Activated B cell treated with CpG ODN at 0.5 μM for 24 hours (primary cell): ENCODE measurements at places on chromosomes 2 and 18. TPM values are rescaled to one million over a fixed set of nuclear protein-coding genes. Genes with fewer than 3 reads are reported as not detected.

DNA sequence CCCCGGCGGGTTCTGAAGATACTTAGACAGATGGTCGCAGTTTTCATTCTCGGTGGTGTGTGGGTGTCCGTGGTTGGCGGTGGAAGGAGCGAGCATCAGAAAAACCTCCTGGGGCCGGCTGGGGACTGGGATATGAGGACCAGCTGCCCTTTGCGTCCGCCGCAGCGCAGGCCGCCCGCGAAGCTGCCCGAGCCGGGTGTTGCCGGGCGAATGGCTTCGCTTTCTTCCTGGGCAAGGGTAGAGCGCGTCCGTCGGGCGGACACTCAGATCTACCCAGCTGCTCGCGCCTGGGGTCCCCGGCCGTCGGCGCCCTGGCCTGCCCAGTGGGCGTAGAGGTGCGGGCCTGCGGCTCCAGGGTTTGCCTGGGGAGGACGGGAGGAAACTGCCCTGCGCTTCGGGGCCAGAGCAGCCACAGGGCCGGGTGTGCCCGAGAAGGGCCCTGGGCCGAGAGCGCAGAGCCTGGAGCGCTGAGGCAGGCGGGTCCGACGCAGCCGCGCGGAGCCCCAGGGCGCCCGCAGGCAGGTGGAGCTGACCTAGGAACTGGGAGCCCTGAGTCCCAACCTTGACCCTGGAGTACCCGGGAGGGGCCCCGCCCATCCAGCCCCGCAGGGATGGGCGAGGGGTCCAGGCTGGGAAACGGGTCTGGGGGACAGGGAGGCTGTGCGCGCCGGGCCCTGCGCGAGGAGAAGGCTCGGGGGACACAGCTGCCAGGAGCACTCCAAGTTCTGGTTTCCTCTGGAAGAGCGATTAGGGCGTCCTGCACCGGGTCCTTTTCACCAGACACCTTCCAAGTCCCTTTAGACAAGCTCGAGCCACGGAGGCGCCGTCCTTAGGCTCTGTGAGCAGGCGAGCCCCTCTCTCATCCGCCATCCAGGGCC, 1.3 kb downstream of the TWIST2 start:
- no peak overlapping the region for H3K27ac ChIP-seq
- no peak for DNase-seq
- peaks cover 46% of the 10 kb centered on the region for H3K27me3 ChIP-seq
- no peaks in the 10 kb centered on the region for H3K4me1 ChIP-seq

Gene FAP
- total RNA-seq: not detected in 2 replicates

Gene CXCR2
- total RNA-seq: not detected in 2 replicates

DNA sequence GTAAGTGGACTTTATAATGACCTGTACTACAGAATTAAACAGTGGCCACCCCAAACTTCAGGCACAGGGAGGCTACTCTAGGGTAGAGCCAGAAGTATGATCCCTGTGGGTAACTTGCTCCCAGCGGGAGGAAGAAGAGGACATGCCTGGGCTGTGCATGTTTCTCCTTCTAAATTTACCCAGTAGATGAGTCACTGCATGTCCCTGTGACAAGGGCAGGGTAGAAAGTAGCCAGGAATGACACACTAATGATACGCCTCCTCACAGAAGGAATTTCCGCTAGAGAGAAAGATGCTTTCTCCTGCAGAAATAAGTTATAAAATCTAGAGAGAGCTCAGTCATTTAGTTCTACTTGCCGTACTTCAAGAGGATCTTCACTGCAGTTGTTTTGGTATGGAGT, 7.5 kb downstream of the ACYP2 start:
- H3K27ac ChIP-seq: no peak overlapping the region
- no peaks in the 10 kb centered on the region for H3K27me3 ChIP-seq
- no peaks in the 10 kb centered on the region for H3K4me1 ChIP-seq

DNA sequence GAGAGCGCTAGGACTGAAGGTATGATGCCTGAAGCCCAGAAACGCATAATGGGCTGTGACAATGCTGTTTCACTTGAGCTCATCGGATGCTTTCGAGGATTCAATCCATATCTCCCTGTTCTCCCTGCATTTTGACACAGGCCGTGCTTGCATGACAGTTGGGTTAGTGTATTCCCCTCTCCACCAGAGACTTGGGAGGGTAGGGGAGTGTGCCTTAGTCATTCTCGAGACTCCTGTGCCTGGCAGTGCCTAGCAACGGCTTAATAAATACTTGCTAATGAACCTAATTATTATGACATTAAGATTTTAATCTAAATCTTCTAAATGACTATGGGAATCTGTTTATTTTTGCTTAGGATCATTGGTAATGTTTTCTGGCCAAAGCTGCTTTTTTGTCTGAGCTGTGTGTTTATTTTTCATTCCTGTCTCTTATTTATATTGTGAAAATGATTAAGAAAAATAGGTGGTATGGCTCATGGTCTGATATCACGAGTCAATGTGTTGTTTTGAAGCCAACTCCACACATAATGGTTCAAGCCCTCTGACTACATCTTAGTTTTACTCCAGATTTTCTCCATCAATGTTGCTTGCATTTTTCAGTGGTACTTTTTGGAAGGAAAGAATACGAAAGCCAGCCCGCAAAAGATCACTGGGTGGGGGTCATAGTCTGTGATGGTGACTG, 61.3 kb downstream of the NEDD4L start:
- H3K27me3 ChIP-seq: no peaks in the 10 kb centered on the region
- no peak overlapping the region for H3K27ac ChIP-seq

DNA sequence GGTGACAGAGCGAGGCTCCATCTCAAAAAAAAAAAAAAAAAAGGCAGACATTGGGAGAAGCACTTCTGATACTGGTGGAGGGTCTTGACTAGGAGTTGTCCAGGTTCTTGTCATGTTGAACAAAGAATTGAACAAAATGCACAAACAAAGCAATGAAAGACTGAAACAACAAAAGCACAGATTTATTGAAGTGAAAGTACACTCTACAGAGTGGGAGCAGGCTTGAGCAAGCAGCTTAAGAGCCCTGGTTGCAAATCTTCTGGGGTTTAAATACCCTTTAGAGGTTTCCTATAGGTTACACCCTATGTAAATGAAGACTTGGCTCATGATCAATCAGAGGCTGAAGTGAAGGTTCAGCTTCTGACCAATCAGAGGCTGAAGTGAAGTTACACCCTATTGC, 6.4 kb upstream of the SS18 start:
- no peak for DNase-seq
- peaks cover 3% of the 10 kb centered on the region for H3K4me1 ChIP-seq
- H3K36me3 ChIP-seq: no peaks in the 10 kb centered on the region
- no peak overlapping the region for H3K4me3 ChIP-seq

Gene CROCC2
- total RNA-seq: not detected in 2 replicates

- no peak for DNase-seq
- H3K27ac ChIP-seq: no peak overlapping the region
- H3K36me3 ChIP-seq: no peaks in the 10 kb centered on the region
- H3K27me3 ChIP-seq: peaks cover 6% of the 10 kb centered on the region
- no peak overlapping the region for H3K4me3 ChIP-seq
Observed at GRCh38 chr2:160736148-160737028, 242.8 kb upstream of the RBMS1 start.

Gene ABCG8
- total RNA-seq: not detected in 2 replicates

Gene DNER
- not detected in 2 replicates for total RNA-seq

DNA sequence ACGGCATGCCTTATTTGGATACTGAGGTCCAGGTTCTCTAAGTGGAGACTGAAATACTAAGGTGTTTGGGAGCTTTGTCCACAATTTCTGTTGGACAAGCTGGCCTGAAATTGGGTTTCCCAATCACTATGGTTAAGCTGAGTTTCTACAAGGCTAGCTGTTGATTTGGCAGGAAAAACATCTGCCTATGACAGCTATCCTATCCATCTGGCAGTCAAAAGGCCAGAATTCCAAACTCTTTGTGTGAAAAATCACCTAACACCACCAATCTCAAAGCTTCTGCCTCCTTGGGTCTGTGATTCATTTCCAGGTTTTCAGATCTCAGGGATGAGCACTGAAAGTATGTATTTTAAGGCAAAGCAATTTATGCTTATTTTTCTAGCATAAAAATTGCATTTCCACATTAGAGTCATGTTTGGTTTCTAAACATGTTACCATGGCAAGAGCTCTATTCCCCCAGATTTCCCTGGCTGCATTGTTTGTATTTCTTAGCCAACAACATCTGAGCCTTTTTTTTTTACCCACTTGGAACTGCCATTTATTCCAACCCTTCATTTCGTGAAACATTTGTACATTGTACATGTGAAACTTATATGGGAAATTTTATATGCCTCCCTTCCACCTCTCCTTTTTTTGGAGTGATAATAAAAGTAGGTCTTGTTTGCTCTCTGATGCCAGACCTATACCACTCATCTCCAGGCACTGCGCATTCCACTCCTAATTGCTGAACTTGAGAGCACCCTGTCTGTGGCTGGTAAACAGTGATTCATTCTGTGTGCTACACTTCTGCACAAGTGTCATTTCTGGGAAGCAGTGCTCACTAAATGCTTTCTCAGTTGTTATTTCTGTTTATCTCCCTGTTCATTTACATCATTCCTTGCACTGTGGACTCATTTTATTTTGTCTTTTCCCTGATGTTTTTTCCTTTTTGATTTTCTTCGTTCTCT, 15.9 kb upstream of the CCDC85A start:
- no peaks in the 10 kb centered on the region for H3K36me3 ChIP-seq
- peaks cover 7% of the 10 kb centered on the region for H3K27me3 ChIP-seq
- H3K27ac ChIP-seq: no peak overlapping the region
- no peak for DNase-seq
- H3K4me1 ChIP-seq: no peaks in the 10 kb centered on the region
- no peak overlapping the region for H3K4me3 ChIP-seq

GRCh38 chr18:76443519-76444445, 51.3 kb downstream of the ZNF516 start:
- H3K36me3 ChIP-seq: peaks cover 21% of the 10 kb centered on the region
- DNase-seq: no peak
- H3K27me3 ChIP-seq: no peaks in the 10 kb centered on the region
- H3K27ac ChIP-seq: no peak overlapping the region

GRCh38 chr18:48739266-48740067, 200.6 kb downstream of the CTIF start:
- no peak overlapping the region for H3K27ac ChIP-seq
- DNase-seq: no peak

Gene CENPA
- total RNA-seq: 0.42 TPM in 2 replicates

Gene ZSWIM2
- total RNA-seq: not detected in 2 replicates

DNA sequence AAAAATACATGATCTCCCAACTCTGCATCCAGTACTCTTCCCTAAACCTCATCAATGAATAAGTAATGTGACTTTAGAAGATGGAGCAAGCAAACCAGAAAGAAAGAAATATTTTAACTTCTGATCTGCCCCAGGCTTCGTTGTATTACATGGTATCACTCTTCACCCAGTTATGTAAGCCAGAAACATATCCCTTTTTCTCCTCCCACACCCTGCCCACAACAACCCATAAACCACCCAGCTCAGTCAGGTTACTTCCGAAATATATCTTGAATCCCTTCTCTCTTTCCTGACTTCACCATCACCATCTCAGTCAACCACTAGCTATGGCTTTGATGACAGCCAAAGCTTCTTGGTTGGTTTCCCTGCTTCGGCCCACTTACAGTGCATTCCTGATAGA, 295.8 kb upstream of the PARD3B start:
- H3K4me1 ChIP-seq: no peaks in the 10 kb centered on the region
- H3K27me3 ChIP-seq: no peaks in the 10 kb centered on the region
- no peak for DNase-seq
- no peaks in the 10 kb centered on the region for H3K36me3 ChIP-seq

GRCh38 chr2:132620115-132620514, 49.9 kb downstream of the LYPD1 start:
- no peaks in the 10 kb centered on the region for H3K27me3 ChIP-seq
- no peaks in the 10 kb centered on the region for H3K4me1 ChIP-seq
- no peak overlapping the region for H3K4me3 ChIP-seq
- no peaks in the 10 kb centered on the region for H3K36me3 ChIP-seq
- DNase-seq: no peak

Gene PASK
- 113 and 150 TPM in 2 replicates for total RNA-seq

DNA sequence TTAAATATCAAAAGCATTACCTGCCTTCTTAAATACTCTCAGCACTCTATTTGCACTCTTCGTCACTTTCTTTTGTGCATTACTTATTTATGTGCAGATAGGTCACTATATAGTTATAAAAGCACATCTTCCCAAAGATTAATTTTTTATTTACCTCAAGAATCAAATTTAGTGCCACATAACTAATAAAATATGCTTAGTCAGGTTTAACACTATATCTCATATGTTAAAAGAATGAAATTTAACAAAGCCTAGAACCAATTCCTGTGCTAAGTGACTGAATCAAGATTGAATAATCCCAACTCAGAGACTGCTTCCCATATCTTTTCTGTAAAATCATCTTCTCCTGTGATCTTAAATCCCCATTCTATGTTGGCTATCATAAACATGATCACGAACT, 957.5 kb upstream of the NXPH2 start:
- no peaks in the 10 kb centered on the region for H3K36me3 ChIP-seq
- H3K27ac ChIP-seq: no peak overlapping the region
- H3K27me3 ChIP-seq: no peaks in the 10 kb centered on the region

Gene ASAP2
- not detected in 2 replicates for total RNA-seq

- no peaks in the 10 kb centered on the region for H3K4me1 ChIP-seq
- H3K27ac ChIP-seq: no peak overlapping the region
- H3K4me3 ChIP-seq: no peak overlapping the region
- H3K36me3 ChIP-seq: no peaks in the 10 kb centered on the region
- H3K27me3 ChIP-seq: peaks cover 23% of the 10 kb centered on the region
Observed at GRCh38 chr2:173462892-173463840, 108.5 kb downstream of the CDCA7 start.

Gene PSMD1
- total RNA-seq: 99.9 and 105 TPM in 2 replicates

DNA sequence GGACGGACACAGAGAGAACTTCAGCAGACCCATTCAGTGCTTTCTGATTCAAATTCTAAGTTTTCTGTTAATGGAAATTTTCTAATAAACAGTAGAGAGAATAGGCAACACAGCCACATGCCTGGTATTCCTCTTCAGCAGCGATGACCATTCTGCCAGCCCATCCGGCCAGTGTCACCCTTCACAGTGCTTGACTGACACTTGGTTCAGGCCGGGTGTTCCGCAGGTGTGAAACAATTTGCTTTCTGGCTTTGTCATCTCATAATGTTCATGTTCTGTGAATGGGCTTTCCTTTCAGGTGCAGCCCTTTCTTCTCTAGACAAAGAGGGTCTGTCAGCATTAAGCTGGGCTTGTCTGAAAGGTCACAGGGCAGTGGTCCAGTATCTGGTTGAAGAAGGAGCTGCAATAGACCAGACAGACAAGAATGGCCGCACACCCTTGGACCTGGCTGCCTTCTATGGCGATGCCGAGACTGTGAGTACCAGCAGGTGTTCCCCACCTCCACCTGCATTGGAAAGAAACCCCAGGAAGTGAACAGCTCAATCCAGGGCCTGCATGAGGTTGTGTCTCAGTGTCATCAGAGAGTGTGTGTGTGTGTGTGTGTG, 67.0 kb downstream of the WDSUB1 start:
- DNase-seq: no peak
- no peak overlapping the region for H3K4me3 ChIP-seq
- H3K4me1 ChIP-seq: no peaks in the 10 kb centered on the region
- no peak overlapping the region for H3K27ac ChIP-seq
- peaks cover 4% of the 10 kb centered on the region for H3K27me3 ChIP-seq

GRCh38 chr2:222866358-222866960, 5.6 kb downstream of the ACSL3 start:
- no peak overlapping the region for H3K4me3 ChIP-seq
- no peak for DNase-seq
- peaks cover 7% of the 10 kb centered on the region for H3K4me1 ChIP-seq
- H3K27ac ChIP-seq: no peak overlapping the region
- H3K27me3 ChIP-seq: no peaks in the 10 kb centered on the region
